ENCODE measurements at places on chromosomes 5 and 9. TPM values are rescaled to one million over a fixed set of nuclear protein-coding genes. Genes with fewer than 3 reads are reported as not detected.

Gene SLC1A1
- total RNA-seq = 0.26 TPM

DNA sequence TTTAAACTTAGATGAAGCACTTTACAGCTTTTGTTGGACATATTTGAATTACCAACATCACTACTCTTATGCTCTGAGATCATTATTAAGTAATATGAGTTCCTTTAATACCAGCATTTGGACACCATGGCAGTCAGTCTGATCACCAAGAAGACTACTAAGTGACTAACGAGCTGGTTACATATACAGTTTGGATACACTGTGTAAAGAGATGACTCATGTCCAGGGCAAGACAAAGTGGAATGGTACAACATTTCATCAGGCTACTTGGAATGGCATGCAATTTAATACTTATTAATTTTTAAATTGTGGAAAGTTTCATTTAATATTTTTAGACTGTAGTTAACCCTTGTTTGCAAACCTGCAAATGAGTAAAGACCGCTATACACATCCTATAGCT lies 237.4 kb upstream of the PRDM9 start:
- no peaks in the 10 kb centered on the region for H3K36me3 ChIP-seq
- H3K27me3 ChIP-seq = no peaks in the 10 kb centered on the region
- H3K27ac ChIP-seq = no peak overlapping the region
- no peak for DNase-seq

DNA sequence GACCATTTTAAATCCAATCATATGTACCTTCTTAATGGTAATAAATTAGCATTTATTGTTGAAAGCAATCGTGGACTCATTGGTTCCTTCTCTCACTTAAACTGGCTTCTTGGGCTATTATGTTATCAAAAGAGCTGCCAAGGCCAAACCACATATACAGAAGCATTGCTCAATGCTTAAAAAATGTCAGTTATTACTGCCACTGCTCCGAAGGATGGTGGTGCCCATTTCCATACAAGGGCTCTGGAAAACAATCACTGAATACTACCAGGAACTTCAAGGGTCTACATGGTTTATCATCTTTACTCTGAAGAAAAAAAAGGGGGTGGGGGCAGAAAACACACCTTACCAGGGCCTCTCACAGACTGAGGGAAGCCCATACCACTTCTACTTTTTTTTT lies 104.3 kb downstream of the GNAQ start:
- H3K27ac ChIP-seq = no peak overlapping the region

Gene OXCT1
- total RNA-seq = 26.2 TPM

DNA sequence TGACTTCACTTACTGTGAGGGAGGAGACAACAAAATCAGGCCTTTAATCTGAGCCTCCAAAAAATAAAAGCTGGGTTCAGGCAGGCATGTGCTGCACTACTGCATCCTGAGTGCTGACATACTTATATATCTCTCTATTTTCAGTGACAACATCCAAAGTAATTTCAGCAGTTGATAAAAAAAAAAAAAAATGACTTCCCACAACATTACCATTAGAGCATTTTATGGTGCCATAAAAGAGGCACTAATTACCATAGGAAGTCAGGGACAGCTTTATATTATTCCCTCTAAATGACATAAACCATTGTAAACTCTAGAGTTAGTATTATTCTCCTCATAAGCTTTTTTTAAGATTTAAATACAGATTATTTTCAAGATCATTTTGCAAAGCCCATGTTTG lies 346.1 kb downstream of the SLCO4C1 start:
- DNase-seq = no peak
- no peaks in the 10 kb centered on the region for H3K36me3 ChIP-seq
- no peak overlapping the region for H3K27ac ChIP-seq
- H3K27me3 ChIP-seq = no peaks in the 10 kb centered on the region

- no peaks in the 10 kb centered on the region for H3K27me3 ChIP-seq
- no peak for DNase-seq
- H3K36me3 ChIP-seq = no peaks in the 10 kb centered on the region
- H3K4me3 ChIP-seq = no peak overlapping the region
- no peak overlapping the region for H3K27ac ChIP-seq
These were observed 320.2 kb downstream of the MED10 start for GRCh38 chr5:6058055-6058715.

- H3K4me1 ChIP-seq = no peaks in the 10 kb centered on the region
- H3K27me3 ChIP-seq = no peaks in the 10 kb centered on the region
- no peak overlapping the region for H3K4me3 ChIP-seq
- H3K36me3 ChIP-seq = no peaks in the 10 kb centered on the region
- no peak overlapping the region for H3K27ac ChIP-seq
These were observed 59.5 kb downstream of the AK8 start for GRCh38 chr9:132818588-132818987.

All from T-cell (primary cell).